Activated naive CD8-positive, alpha-beta T cell treated with anti-CD3 and anti-CD28 coated beads, Interleukin-2, amount 50 U/mL, for 24 hours (primary cell): ENCODE measurements at places on chromosomes 12 and 14.

- no peak for DNase-seq
Measured at GRCh38 chr12:79885911-79886490, 48.9 kb downstream of the PPP1R12A start.

DNA sequence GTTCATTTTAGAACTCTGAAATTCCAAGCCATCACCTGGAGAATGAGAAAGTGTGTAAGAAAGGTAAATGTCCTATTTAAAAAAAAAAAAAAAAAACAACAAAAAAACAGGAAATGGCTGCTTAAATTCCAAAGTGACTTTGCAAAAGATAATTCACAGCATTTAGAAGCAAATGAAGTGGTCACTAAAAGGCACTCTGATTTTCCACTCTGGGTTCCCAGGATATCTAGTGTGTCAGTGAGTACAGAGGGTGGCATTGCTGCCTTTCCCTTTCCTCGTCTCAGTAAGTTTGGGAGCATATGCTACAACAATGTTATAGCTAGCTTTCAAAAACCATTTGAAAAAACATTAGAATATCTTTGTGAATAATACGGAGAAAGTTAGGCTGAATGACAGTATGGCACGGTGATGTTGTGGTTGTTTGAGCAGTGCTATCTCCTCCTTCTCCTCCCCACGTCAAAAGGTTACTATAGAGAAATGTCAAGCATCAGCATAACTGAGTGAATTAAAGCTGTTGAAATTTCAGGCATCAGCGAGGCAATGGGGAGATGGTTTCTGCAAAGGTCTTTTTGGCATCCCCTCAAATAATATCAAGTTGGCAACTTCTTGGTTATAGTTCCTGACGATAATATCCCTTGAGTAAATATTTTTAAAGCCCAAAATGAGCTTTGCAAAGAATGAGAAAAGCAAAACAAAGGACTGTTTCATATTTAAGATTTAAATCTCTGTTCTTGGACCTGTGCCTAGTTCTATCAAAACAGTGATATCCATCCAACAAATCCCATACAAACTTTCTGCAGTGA is 164.5 kb upstream of the E2F7 start:
- no peak for DNase-seq

- no peak for DNase-seq
Measured at GRCh38 chr14:24182110-24182882, 6.3 kb downstream of the IPO4 start.

DNA sequence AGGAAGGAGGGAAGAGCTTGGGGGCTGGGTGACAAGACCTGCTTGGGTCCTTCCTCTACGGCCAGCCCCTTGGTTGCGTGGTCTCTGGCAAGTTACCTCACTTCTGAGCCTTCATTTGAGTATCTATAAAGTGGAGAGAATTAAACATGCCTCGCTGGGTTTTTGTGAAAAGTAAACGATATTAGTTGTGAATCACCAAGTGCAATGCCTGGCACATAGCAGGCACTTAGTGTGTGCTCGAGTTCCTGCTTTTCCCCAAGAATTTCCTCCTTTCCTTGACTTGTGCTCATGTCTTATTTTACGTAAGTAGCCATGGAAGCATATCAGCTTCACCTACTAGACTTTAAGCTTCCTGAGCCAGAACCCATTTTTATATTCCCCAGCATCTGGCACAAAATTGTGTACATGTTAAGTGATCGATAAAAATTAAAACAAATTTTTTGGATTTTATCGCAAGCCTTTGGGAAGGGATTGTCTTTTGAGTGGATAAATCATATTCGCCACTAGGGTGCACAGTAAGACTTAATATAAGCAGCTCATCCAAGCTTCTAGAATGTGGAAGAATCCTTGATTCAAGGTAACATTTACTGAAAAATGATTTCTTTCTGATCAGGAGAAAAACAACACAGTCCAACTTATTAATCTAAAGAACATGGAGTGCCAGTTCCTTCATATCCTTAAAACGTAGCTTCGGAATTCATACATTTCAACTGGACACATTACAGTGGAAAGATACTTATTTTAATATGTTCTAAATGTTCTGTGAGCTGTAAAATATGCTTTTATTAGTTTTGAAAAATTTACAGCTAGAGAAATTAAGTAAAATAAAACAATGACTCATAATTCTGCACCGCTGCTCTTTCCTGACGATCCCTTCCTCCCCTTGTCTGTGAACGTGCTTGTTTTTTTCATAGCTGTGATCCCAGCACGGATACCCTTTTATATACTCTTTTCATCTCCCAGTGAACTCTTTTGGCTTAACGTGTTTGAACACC is 62.0 kb downstream of the SLC25A47 start:
- DNase-seq, result no peak

- no peak for DNase-seq
Measured at GRCh38 chr14:91383439-91383838, 34.2 kb downstream of the CCDC88C start.

DNA sequence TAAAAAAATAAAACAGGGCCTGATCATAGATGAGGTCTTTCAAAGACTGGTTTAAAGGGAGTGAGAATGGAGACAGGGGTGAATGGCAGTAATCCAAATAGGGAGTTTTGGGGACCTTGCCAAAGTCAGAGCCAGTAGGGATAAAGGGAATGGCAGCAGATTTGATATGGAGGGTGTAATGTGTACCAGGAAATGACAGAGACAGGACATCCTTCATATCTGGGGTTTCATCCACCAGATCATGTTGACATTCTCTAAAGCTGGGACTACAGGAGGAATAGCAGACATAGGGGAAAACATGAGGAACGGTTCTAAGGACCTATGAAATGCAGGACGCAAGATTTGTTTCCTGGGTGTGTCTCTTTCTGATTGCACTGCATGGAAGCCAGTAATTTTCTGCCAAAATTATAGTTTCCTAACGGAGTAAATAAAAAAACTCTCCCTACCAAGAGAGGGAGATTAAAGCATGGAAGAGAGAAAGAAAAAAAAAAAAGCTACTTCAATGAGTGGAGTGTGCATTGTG is 169.9 kb downstream of the PRKD1 start:
- no peak for DNase-seq

GRCh38 chr12:101732318-101732717 is 6.9 kb downstream of the SYCP3 start:
- DNase-seq, result no peak

GRCh38 chr14:55430024-55430690 is 10.3 kb downstream of the TBPL2 start:
- DNase-seq, result peak; percentile 22

DNA sequence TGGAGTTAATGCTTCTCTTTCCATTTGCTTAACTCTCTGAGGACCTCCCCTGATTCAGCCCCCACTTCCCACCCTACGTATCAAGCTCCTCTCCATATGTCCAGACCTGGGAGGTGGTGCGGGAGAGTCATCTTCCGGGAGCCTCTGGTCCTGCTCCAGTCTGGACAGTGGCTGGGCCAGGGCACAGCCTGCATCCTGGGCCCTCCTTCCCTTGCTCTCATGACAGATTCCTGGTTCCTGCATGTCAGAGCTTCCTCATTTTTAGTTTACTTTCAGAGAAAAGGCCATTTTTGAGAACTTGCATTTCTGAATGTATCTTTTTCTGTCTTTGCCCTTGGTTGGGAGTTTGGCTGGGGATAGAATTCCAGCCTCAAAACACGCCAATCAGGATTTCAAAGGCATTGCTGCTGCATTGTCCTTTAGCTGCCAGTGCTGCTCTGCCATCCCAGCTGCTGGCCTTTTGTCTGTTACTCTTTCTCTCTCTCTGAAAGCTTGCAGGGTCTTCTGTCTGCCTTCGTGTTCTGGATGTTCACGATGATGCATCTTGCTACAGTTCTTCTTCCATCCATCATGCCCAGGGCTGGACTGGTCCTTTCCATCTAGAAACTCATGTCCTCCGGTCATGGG is 54.7 kb downstream of the SLC6A12 start:
- DNase-seq, result no peak

GRCh38 chr12:3480764-3481163 is 10.2 kb upstream of the PRMT8 start:
- DNase-seq, result no peak
